Naive thymus-derived CD4-positive, alpha-beta T cell (primary cell): ENCODE measurements at places on chromosomes 4 and X. TPM values are rescaled to one million over a fixed set of nuclear protein-coding genes. Genes with fewer than 3 reads are reported as not detected.

The POU3F4 gene
- not detected for polyA plus RNA-seq

The MAGEC1 gene
- polyA plus RNA-seq, result not detected

The BEX2 gene
- polyA plus RNA-seq, result 92.5 TPM

The FABP2 gene
- not detected for polyA plus RNA-seq

The BMPR1B gene
- polyA plus RNA-seq, result 0.07 TPM

The SH3RF1 gene
- polyA plus RNA-seq, result not detected

The ANKRD50 gene
- polyA plus RNA-seq, result 0.45 TPM

The STPG2 gene
- polyA plus RNA-seq, result not detected

The KIF4A gene
- polyA plus RNA-seq, result not detected

The CRLF2 gene
- not detected for polyA plus RNA-seq

DNA sequence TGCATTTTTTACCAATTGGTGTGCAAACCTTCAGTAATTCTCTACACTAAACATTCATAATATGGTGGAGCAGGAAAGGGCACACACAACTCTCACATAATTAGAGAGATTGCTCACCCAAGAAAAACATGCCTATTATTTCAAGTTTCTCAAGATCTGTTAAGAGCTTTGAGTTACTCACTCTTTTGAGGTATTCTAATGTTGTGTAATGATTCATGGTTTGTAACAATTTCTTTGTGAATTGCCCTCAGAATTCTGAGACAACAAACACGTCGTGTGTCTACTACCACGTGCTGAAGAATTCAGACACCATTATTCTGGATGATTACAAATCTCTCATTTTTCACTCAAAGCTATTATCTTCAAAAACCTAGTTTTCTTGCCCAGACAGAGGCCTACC lies 82.8 kb downstream of the PDGFC start:
- DNase-seq, result no peak

GRCh38 chr4:8435656-8436121 lies 4.8 kb downstream of the ACOX3 start:
- DNase-seq, result no peak

DNA sequence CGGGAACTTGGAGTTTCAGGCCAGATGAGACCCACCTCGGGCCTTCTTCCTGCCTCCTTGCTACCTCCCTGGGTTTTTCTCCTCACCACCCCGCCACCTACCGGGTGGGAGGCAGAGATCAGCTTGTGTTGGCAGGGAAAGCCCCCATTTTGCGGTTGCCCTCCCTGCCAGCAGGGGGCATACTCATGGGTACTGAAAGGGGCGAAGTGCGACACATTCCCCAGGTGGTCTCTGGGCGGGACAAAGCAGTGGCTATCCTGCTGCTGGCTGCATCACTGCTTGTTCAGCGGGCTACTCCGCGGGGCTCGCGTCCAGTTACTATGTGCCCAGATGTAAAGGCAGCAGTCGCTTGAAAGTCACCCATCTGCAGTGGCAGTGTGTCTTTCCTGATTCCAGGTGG lies 330.3 kb downstream of the PDHA2 start:
- no peak for DNase-seq

DNA sequence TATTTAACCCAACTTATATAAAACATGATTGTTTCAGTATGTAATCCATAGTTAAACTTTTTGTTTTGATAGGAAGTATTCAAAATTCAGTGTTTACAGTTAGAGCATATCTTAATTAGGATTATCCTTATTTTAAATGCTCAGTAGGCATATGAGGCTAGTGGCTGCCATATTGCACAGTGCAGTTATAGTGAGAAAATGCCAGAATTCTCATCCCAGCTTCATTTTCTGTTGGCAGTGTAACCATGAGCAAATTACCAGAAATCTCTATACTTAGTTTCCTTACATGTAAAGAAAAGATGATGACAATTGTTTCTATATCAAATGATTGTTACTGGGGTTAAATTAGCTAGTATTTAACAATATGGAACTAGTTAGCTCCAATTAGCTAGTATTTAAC lies 265.8 kb downstream of the ARAP2 start:
- DNase-seq, result no peak

DNA sequence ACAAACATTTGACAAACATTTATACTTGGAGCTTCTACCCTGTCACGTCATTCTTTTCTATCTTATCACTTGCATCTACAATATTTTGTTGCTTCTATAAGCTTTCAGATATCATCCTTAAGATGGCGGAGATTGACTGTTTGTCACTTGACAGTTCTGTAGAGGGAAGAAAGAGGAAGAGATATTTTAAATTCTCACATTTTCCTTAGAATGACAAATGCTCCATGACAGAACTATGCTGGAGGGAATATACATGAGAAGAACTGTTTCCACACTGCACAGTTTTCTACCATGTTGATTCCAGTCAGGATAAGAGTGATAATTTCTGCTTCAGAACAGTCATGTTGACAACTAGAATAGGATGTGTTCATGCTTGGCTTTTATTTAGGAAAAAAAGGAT lies 29.7 kb downstream of the FAM133A start:
- no peak for DNase-seq

GRCh38 chr4:94365304-94365703 lies 22.7 kb upstream of the HPGDS start:
- no peak for DNase-seq

DNA sequence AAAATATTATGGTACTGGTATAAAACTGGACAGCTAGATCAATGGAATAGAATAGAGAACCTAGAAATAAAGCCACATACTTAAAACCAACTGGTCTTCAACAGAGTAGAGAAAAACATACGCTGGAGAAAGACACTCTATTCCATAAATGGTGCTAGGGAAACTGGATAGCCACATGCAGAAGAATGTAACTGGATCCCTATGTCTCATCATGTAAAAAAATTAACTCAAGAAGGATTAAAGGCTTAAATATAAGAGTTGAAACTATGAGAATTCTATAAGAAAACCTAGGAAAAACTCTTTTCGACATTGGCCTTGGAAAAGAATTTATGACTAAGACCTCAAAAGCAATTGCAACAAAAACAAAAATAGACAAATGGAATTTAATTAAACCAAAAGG lies 114.6 kb downstream of the PCDH18 start:
- no peak for DNase-seq

GRCh38 chr4:55993994-55994663 lies 45.4 kb downstream of the CEP135 start:
- DNase-seq, result no peak

GRCh38 chr4:1562371-1562770 lies 121.7 kb downstream of the FAM53A start:
- DNase-seq, result no peak

- no peak for DNase-seq
Observed at GRCh38 chrX:2889045-2889605, 40.0 kb downstream of the ARSD start.

GRCh38 chrX:56746996-56747395 lies 18.0 kb downstream of the NBDY start:
- no peak for DNase-seq

DNA sequence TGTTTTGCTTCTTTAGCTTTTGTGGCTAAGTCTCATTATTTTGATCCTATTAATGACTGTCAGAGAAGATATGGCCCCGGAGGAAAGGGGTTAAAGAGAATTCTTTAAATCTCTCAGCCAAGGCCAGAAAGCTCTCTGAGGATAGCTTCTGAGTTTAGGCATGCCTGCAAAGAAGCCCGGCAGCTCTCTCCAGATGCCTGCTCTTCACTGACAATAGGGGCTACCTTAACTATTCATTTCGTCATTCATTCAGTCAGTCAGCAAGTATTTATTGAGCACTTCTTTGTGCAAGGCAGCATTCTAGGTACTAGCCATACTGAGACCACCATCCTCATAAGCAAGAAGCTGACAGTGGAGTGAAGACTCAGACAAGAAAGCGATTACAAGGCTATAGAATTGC lies 34.0 kb upstream of the BMP15 start:
- DNase-seq, result no peak

DNA sequence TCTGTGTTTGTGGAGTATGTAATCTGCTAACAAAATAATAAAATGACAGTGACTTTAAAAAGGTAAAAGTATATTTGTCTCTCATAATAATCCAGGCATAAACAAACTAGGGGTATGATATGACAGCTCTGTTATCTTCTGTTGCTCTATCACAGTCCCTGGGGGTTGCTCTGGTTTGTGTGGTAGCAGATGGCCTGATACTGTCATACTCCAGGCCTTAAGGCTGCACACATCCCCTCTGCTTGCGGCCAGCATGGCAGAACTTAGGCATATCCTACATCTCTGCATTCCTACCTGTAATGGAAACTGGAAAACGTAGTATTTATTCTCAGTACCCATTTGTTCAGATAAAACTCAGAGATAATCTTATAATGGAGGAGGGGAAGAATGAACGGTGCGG lies 117.9 kb upstream of the HAND2 start:
- no peak for DNase-seq

DNA sequence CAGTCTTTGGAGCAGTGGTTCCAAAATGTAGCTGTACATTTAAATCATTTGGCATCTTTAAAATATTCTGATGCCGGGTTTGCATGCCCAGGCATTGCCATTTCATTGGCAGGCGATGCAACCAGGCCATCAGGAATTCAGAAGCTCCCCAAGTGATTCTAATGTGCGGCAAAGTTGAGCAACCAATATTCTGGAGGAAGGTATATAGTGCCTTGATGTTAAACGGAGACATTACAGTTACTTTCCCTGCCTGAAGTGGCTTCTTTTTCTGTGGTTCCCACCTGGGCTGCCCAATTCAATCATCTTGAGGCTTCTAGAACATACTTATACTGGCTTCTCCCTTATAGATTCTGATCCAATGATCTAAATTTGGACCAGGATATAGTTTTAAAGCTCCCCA lies 68.7 kb upstream of the PGM2 start:
- DNase-seq, result no peak

DNA sequence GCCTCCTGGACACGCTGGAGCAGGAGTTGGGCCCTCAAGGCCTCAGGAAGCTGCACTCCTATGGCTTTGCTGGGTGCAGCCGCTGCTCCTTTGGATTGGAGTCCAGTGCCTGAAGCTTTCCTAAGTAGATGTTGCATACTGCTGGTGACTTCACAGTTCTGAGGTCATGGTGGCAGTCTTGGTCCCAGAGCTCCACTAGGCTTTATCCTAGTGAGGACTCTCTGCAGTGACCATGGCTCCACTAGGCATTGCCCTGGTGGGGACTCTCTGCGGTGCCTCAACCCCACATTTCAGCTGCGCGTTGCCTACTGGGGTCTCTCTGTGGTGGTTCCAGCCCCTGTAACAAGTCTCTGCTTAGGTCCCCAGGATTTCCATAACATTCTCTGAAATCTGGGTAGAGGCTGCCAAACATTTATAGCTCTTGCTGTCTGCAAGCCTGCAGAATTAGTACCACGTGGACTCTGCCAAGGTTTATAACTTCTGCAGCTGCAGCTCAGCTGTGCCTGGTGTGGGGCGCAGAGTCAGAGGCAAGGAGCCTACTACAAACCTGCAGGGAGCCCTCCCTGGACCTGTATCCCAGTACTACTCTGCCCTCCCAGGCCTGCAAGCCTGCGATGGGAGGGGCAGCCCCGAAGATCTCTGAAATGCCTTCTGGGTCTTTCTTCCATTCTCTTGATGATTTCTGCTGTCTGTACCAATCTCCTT lies 46.0 kb upstream of the NFKB1 start:
- DNase-seq, result no peak

GRCh38 chr4:184599492-184600135 lies 49.6 kb downstream of the CASP3 start:
- DNase-seq, result no peak
